Activated naive CD4-positive, alpha-beta T cell treated with anti-CD3 and anti-CD28 coated beads, Interleukin-2, amount 10 ng/mL, durations not matched to agents 5 hours and 36 hours (primary cell): ENCODE measurements at places on chromosomes 5 and 9. TPM values are rescaled to one million over a fixed set of nuclear protein-coding genes. Genes with fewer than 3 reads are reported as not detected.

Gene ZDHHC11
- total RNA-seq: 8.7 TPM

Gene ASS1
- total RNA-seq: 6.0 TPM

Gene PNPLA7
- 7.9 TPM for total RNA-seq

Gene CYLC2
- total RNA-seq: not detected

Gene PCDHGC5
- not detected for total RNA-seq

Gene SPATA31E1
- not detected for total RNA-seq

Gene SPINK4
- not detected for total RNA-seq

Gene PROP1
- total RNA-seq: not detected

Gene IFNB1
- total RNA-seq: not detected

Gene GNA14
- not detected for total RNA-seq

Gene BAAT
- not detected for total RNA-seq

Gene GRIN3A
- not detected for total RNA-seq

Gene PCSK1
- not detected for total RNA-seq

Gene SIGMAR1
- 54.6 TPM for total RNA-seq

Gene KIF24
- total RNA-seq: 7.9 TPM

Gene PCDHGB4
- total RNA-seq: not detected

Gene GDA
- total RNA-seq: not detected

Gene PHF24
- not detected for total RNA-seq

Gene GABRA1
- not detected for total RNA-seq

Gene IL13
- total RNA-seq: 4.9 TPM

Gene NR2F1-AS1
- not detected for total RNA-seq

Gene NUDT2
- 29.8 TPM for total RNA-seq

Gene TMEM215
- not detected for total RNA-seq

Gene SLIT3
- not detected for total RNA-seq

Gene TLE1
- total RNA-seq: 0.53 TPM

Gene FCHO2
- total RNA-seq: 1.4 TPM

Gene CDH12
- not detected for total RNA-seq

Gene GABRB2
- total RNA-seq: not detected

Gene DOCK2
- 276 TPM for total RNA-seq

Gene CDH6
- total RNA-seq: not detected

Gene SPATA31C1
- total RNA-seq: not detected
